ENCODE measurements at places on chromosomes 2 and 18.

GRCh38 chr18:8732442-8733360 is 27.3 kb downstream of the MTCL1 start:
- DNase-seq = no peak

DNA sequence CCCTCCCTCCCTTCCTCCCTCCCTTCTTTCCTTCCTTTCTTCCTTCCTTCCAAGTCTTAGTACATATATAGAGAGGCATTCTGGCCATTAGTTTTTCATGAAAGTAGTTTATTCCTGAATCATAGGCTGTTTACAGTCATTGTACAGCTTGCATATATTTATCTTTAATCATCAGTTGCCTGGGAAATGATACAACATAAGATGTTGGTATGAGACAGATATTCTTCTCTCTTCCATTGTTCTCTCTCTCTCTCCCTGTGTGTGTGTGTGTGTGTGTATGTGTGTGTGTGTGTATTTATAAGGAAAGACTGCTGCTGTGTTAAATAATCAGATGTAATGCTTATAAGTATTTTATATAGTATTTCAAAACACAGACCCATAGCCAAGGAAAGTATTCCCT is 289.8 kb upstream of the UBE2E3 start:
- no peak for DNase-seq

DNA sequence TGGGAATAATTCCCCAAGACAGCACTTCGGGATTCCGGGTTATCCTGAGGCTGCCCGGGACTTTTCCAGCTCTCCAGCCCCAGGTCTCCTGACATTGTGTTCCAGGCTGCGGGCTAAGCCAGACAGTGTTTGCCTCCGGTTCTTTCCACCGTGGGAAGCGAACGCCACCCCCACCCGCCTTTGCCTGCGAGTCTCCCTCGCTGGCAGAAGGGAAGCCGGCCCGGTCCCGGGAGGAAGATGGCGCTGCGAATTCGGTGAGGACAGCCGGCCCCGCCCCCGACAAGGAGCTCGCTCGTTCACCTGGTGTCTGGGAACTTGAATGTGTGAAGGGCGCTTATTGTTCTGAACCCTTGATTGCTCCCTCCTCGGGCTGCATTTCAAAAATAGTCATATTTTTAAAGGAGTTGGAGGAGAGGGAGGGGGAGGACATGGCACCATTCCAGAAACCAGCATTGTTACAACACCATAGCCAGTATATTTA is 2.9 kb downstream of the LRATD1 start:
- peak; percentile 16 for DNase-seq

GRCh38 chr2:179096090-179096489 is 46.2 kb upstream of the CCDC141 start:
- DNase-seq = no peak

DNA sequence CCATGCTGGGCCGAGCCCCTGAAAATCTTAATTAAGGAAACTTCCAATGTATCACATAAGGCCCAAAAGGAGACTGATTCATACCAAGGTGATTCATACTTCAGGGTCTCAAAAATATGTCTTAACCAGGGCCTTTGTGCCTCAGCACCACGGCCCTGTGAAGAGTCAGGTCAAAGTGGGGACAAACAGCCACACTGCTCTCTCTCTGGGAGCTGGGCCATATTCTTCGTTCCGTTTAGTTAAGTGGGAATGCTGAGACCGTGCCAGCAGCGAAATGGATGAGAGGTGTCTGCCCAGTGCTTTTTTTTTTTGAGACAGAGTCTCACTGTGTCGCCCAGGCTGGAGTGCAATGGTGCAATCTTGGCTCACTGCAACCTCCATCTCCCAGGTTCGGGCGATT is 9.3 kb upstream of the PTMA start:
- DNase-seq = no peak

GRCh38 chr2:240301256-240301795 is 134.1 kb upstream of the GPC1 start:
- no peak for DNase-seq

- no peak for DNase-seq
Measured at GRCh38 chr2:101803945-101804696, 106.6 kb downstream of the MAP4K4 start.

GRCh38 chr2:121099329-121100290 is 185.4 kb downstream of the TFCP2L1 start:
- DNase-seq = no peak

GRCh38 chr2:168666339-168666738 is 136.1 kb upstream of the NOSTRIN start:
- no peak for DNase-seq

DNA sequence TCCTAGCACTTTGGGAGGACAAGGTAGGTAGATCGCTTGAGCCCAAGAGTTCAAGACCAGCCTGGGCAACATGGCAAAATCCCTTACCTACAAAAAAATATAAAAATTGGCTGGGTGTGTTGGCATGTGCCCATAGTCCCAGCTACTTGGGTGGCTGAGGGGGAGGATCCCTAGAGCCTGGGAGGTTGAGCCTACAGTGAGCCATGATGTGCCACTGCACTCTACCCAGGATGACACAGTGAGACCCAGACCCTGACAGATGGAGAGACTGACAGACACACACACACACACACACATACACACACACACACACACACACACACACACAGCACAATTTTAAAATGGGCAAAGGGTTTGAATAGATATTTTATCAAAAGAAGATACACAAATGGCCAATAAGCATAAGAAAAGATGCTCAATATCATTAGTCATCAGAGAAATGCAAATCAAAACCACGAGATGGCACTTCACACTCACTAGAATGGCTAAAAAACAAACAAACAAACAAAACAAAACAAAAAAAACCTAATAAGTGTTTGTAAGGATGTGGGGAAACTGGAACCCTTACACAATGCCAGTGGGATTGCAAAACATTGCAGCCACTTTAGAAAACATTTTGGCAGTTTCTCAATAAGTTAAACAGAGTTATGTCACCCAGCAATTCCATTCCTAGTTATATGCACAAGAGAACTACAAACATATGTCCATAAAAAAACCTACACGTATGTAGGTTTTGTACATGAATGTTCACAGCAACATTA is 42.3 kb downstream of the BAZ2B start:
- DNase-seq = no peak

DNA sequence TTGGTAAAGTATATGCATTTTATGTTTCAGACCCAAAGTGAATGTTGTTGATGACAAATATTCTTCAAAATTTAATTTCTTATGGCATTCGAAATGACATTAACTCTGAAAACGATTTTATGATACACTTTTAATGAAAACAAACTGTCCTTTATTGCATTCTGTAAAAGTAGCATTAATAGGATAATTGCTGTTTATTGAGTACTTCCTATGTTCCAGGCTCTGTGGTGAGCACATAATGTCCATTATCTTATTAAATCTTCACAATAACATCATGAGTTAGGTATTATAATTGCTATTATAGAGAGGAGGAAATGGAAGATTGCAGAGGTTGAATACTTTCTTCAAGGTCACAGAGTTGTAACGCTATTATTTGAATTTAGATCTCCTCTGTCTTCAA is 638.0 kb downstream of the LRP1B start:
- DNase-seq = no peak

DNA sequence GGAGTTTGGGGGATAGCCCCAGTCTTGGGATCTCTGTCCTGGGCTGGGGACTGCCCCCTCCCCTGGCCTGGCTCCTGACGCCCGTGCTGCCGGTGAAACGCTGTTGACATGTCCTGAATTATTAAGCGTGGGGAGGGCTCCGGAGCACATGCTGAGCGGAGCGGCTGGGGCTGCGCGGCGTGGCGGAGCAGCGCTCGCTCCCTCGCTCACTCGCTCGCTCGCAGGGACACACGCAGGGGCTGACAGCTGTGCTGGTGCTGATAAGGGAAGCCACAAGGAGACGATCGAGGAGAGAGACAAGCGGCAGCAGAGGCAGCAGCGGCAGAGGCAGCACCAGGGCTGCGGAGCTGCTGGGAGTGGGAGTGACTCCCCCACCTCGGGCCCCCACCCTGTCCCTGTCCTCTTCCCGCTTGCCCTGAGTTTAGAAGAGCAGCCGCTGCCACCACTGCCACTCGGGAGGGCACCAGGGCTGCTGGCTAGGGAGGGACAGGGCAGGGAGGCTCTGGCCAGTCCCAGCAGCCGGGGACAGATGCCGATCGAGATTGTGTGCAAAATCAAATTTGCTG is at the start of gene ASIC4:
TSS of gene ASIC4 (plus strand) at position 287 of the 566 bp plus-strand sequence. CDS start at position 530, 243 bp downstream.
- DNase-seq = peak; percentile 9

DNA sequence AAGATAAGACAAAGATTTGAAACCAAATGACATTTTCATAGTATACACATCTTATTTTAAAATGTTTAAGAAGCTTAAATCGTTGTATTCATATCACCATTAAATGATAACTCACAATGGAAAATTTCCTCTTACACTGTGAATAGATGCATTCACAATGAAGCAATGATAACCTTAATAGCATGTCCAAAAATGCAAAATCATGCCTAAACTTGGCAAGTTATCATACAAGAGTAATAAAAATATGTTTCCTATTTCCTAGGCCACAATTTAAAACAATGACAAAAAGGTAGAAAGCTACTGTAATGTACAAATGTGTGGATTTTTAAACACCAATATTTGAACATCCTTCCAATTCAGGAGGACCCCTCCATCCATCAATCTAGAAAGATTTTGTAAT is 157.4 kb upstream of the GULP1 start:
- DNase-seq = no peak

DNA sequence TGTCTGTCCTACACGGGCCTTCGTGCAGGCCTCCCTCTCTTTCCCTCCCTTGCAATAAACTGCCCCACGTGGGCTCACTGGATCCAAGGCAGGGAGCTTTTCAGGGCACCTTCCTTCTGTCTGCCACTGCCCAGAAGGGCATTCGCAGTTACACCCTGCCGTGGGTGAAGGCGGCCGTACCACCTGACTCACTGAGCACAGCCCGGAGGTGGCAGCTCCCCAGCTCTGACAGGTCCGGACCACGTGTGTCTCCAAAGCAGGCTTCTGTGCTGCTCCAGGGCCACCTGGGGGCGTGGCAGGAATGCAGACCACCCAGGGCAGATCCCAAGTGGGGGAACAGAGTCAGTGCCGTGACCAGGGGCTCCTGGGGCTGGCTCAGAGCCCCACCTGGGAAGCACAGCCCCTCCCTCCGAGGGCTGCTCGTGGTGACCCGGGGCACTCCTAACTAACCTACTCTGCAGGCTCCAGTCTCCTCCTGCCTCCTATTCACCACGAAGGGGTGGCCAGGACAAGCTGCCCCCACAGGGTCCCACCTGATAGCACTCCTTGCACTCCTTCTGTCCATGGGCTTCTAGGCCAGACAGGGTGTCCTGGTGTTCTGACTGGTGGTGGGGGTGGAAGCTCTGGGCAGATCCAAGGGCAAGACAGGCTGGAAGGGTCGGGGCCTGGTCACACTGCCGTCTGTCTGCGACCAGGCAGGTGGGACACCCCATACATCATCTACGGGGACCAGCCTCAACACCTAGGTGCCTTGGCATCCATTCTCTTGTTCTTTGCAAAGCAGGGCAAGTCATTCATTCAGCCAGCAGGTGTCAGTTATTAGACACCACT is 9.7 kb downstream of the SNED1 start:
- DNase-seq = no peak

DNA sequence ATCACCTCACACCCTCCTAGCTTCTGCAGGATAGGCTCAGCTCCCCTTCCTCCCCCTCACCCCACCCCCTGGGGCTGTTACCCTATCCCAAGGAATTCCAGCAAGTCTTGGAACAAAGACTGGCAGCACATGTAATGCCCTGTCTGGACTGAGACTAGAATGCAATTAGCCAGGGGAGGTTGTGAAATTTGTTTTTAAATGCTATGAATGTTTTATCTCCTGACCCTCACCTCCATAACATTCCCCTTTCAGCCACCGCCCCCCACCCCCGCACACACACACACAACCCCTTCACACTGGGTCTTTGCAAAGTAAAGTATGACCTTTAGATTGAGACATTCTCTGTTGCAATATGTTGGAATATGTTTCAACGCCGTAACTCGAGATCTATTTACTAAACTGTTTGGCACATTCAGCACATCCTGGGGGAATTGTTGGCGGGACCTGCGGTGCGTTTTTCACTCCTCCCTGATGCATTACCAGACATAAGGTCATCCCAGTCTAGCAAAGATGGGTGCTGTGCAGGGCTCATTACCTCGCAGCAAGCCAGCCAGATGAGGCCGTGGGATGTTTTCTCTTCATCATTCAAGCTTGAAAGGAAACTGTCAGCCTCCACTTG is 290.7 kb upstream of the SLC14A2 start:
- DNase-seq = no peak

- DNase-seq = no peak
Measured at GRCh38 chr2:128701418-128701817, 382.8 kb upstream of the HS6ST1 start.

DNA sequence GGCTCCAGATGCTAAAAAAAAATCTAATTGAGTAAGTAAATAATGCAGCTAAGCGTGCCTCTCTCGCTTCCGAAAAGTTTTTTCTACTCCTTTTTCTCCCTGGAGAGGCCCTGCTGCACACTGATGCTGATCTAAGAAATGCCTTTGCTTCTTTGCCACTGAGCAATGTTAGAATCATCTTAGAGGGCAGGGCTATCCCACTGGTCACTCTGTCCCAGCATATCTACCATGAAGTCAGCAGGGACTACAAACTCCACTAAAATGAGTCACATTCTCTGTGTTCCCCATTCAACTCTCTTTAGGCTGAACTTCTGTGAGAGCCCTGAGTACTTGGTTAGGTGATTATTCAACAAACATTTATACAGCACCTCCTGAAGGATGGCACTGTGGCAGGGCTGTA is 127.6 kb upstream of the LYPD1 start:
- DNase-seq = no peak

GRCh38 chr2:110735366-110735765 is 3.0 kb downstream of the ACOXL start:
- DNase-seq = no peak

- no peak for DNase-seq
Measured at GRCh38 chr18:4096486-4096885, 358.6 kb downstream of the DLGAP1 start.

GRCh38 chr2:172095905-172096625 is 6.6 kb downstream of the DLX2 start:
- no peak for DNase-seq

DNA sequence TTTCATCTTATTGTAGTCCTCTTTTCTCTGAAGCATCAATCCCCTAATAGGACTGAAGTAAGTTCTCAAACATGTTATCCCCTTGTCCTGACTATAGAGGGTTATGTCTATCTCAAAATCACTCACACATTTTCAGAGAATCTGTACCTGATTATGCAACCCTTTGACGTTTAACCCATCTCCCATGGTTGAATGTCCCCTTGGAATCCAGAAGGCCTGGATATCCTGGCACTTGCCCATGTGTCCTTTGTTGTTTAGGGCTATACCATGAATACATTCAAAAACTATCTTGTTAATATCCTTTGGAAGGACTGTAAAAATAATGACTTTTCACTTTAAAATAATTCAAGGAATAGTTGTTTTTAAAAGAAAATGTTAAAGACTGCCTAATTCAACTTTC is 66.3 kb upstream of the PSMD14 start:
- no peak for DNase-seq

DNA sequence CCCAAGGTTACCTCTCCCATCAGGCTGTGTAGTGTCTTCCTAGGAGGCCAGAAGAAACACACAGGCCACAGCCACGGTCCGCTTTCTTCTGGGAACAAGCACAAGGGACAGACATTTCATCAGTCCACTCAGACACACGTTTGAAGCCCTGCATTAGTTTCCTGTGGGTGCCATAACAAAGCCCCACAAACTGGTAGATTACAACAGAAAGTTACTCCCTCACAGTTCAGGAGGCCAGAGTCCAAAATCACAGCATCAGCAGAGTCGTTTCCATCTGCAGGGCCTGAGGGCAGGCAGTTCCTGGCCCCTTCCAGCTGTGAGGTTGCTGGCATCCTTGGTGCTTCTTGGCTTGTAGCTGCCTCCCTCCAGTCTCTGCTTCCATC is 8.8 kb upstream of the PRLH start:
- no peak for DNase-seq

GRCh38 chr2:112343827-112344585 is 68.6 kb downstream of the ZC3H6 start:
- DNase-seq = no peak

All from substantia nigra (tissue), 51 donors.